Skin of body (tissue), 3 donors: ENCODE measurements at places on chromosomes 6 and 20. TPM values are rescaled to one million over a fixed set of nuclear protein-coding genes. Genes with fewer than 3 reads are reported as not detected.

MYL9 gene
- total RNA-seq: 10.3 TPM

REM1 gene
- 2.2 TPM for total RNA-seq

PDE7B gene
- total RNA-seq: 5.1 TPM

CST5 gene
- not detected for total RNA-seq

GATA5 gene
- not detected for total RNA-seq

BPIFA1 gene
- total RNA-seq: not detected

TEAD3 gene
- total RNA-seq: 14.3 TPM

FITM2 gene
- 7.4 TPM for total RNA-seq

SRMS gene
- total RNA-seq: 1.1 TPM

SRSF12 gene
- total RNA-seq: 3.8 TPM

QKI gene
- 152 TPM for total RNA-seq

AIF1 gene
- total RNA-seq: 23.8 TPM

NEDD9 gene
- total RNA-seq: 49.7 TPM

PRKN gene
- total RNA-seq: 5.2 TPM
